NCI-H510A (cell line): ENCODE measurements at places on chromosomes 16 and 17.

- no peak for DNase-seq
Observed at GRCh38 chr16:72355561-72355960, 183.6 kb upstream of the PMFBP1 start.

DNA sequence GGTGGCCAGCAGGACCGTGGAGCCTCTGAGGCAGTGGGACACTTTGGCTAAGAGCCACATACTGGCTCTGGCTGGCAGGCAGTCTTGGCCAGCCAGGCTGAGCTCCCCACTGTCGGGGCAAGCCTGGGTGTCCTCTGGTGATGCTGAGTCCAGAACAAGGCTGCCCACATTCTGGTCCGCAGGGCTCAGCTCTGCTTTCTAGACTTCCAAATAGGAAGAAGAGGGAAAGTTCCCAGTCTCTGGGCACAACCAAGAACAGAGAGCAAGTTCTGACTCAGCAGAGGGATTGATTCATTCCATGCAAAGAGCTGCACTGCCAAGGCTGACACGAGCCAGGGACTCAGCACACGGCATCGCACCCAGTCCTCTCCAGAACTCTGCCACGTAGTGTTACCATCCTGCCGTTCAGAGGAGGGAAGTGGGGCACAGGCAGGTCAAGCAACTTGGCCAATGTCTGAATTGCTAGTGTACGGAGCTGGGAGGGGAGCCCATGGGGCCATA lies 58.9 kb downstream of the NOS2 start:
- DNase-seq: no peak

DNA sequence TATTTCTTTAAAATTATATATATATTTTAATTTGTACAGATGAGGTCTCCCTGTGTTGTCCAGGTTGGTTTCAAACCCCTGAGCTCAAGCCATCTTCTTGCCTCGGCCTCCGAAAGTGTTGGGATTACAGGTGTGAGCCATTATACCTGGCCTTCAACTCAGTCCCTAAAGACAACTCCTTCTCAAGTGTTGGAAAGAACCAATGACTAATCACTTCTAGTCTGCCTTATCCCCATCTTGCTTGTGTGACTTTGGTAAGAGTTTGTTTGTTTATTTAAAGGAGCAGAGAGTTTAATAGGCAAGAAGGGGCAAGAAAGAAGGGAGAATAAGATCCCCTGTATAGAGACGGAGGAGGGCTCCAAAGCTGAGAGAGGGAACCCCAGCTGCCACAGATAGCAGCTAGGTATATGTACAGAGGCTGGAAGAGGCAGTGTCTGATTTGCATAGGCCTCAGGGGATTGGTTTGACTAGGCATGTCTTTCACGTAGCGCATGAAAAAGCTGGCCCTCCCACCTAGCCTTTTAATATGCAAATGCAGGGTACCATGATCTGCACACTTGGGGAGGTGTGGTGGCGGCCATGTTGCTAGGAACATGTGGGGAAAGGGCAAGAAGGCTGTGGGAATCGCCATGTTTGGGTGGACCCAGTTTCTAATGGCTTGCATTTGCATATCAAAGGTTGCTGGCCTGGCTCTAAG lies 21.5 kb downstream of the ABCC1 start:
- no peak for DNase-seq

- peak; percentile 44 for DNase-seq
Observed at GRCh38 chr17:17836818-17837379, at the start of gene SREBF1. Gene SREBF1 (minus strand): TSS chr17:17836986. CDS start chr17:17836817, 169 bp downstream.

GRCh38 chr16:61944004-61944403 lies 92.2 kb downstream of the CDH8 start:
- DNase-seq: no peak

DNA sequence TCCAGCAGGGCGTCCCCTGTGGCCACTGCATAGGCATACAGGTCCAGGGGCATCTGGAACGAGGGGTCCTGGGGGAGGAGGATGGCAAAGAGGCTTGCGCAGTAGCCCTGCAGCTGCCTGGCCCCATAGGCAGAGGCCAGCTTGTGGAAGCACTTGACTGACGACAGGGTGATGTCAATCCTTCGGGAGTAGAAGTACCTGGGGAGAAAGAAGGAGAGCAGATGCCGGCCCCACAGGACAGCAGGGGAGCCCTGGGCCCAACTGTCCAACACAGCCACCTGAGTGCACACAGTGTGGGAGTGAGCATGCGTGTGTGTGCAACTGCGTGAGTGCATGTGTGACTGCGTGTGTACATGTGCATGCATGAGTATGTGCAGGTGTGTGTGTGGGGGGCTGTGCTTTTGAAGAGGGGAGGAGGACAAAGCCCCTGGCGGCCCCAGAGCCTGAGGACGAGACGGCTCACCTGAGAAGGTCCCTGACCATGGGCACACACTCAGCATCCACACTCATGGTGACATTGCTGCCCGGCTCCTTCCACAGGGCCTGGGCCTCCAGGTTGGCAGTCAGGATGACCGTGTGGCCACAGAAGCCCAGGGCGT lies 7.1 kb downstream of the LGALS3BP start:
- DNase-seq: no peak

DNA sequence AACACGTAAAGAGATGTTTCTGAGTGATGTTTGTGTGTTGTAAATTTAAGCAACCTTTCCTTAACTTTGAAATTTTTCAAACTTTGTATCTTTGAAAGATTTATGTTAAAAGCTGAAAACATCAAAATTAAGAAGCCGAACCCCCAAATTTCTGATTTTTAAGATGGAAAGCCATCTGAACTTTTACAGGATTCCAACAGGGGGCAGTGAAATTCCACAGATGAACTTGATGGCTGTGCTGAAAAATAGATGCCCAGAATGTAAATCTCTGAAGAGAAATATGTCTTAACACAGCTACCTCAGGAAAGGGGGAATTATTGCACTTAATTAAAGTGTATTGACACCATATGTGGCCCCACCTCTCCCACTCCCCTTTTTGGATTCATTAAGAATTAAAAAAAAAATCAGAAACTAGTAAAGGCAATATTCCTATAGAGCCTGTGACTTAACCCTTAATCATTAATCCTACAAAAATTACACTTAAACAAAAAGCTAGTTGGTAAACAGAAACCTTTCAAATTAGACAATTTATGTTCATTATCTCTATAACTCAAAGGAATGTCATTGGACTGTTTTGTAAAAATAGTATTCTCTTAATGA lies 597.9 kb downstream of the KCNJ2 start:
- no peak for DNase-seq

GRCh38 chr17:79201536-79202227 lies 127.1 kb downstream of the ENGASE start:
- DNase-seq: no peak

DNA sequence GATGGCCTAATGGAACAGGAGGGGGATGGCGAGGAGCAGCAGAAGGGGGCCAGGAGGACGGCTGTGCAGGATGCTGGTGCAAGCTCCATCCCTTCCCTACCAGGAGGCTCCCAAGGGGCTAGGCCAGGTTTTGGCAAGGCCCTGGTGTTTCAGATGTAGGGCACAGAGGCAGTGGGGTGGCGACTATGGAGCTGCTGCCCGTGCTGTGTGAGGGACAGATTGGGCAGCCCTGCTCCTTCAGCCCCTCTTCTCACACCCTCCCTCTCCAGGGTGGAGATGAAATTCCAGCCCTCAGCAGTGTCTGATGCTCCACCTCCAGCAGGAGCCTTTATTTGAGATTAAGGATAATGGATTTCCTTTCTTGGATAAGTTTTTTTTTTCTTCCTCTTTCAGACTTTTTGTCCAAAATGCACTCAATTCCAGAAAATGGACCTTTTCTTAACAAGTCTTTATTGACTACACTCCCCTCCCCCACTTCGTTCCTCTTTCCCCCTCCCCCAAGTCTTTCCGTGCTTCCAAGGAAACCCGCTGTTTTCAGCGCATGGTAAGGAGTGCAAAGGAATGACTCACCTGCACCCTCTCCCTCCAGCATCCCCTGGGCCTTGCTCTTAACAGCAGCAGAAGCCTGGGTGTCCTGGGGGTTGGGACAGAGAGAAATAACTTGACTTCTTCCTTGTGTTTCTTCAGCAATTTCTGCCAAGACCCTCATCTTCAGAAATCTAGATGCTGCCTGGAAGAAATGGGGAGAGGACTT lies 95.2 kb downstream of the CCDC182 start:
- DNase-seq: no peak

DNA sequence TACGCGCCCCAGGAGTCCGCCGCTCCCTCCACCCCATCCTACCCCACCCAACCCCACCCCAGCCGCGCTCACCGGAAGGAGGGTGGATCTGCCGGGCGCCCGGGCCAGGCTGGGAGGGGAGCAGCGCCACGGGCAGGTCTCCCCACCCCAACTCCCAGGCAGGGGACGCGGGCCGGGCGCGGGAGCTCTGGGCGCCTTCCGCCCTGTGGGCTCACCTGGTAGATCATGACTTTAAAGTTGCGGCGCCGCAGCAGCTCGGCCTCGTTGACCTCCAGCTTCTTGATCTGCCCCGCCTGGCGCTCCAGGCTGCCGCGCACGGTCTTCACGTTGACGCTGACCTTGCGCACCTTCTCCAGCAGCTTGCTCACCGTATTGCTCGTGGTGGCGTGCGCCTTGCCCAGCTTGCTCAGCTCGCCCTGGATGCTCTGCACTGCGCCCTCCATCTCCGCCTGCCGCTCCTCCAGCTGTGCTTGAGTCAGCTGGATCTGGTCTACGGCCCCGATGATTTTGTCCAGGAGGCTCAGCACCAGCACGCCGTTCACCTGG lies 571 bp downstream of the CAVIN1 start:
- no peak for DNase-seq

DNA sequence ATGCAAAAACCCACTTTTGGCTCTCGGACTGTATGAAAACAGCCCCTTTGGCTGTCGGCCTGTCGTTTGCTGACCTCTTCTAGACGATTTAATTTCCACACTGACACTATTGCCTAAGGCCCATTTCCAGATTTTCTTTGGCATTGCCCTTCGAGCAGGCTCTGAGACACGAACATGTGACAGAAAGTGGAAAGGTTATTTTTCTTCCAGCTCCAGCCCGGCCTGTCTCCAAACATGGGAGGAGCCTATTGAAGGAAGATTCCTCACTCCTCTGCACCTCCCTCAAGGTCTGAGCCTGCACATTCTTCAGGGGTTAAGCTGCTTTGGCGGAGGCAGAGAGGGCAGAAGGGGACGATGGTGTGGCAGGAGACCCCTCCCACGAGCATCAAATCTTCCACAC lies 85.9 kb upstream of the FOXF1 start:
- DNase-seq: no peak

- DNase-seq: peak; percentile 36
Observed at GRCh38 chr17:56779898-56780777, 53.6 kb downstream of the C17orf67 start.

- no peak for DNase-seq
Observed at GRCh38 chr16:5041600-5042133, 7.9 kb upstream of the NAGPA start.

DNA sequence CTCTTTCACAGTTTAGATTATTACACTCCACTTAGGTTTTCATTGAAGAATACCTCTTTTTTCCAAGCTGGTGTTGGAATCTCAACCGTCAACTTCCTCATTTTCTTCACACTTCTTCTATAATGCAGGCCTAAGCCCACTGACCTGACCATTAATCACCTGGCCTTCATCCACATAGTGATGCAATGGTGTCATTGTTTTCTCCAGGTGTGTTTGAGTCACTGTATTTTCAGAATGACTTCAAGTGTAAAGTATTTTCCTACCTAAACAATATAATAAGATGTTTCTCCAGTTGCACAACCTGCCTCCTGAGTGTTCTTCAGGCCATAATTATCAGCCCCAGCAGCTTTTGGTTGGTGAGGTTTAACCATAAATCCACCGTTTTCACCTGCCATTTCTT lies 1675.1 kb downstream of the TP53TG3F start:
- no peak for DNase-seq

DNA sequence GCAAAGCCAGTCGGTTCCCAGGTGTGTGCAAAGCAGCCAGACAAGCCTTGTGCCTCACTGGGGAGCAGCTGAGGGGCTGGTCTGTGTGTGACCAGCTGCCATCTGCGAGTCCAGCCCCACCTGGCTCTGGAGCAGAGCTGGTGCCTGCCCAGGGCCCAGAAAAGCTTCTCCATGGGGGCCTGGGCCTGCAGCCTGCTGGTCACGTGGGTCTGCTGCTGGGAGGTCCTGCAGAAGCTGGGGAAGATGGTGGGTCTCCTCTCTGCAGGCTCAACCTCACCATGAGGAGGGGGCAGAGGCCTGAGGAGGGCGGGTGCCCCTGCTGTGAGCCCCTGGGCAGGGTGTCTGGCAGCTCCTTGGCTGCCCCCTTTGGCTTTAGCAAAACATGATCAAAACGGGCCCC lies 71.9 kb downstream of the ENGASE start:
- no peak for DNase-seq

DNA sequence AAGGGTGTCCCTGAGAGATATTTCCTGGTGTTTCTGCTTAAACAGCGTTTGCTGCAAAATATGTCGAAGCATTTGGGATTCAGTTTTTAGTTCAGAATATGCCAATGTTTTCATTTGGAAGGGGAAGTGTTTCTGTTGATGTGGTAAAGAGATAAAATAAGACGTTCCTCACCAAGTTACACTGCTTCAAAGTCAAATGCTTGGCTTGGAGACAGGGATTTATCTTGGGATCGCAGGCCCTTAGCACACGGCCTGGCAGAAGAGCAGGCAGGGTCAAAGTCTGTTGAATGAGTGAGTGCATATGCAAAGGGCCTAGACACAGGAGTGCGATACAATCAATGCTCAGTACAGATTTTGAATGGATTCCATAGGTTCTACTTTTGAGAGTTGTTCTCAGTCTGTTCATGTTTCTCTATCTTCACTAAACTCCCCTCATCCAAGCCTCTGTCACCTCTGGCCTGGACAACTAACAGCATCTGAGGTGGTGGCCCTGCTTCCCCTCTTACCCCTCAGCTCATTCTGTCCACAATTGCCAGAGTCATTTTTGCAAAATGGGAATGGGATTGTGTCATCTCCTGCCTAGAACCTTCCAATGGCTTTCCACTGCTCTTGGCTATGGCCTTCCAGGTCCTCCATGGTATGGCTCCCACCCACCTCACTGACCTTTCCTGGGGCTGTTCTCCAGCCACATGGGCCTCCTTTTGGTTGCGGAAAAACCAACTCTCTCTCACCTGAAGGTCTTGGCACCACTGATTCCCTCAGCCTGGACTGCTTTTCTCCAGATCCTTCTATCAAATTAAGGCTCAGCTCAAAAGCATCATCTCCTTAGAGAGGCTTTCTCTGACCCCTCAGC lies 3.2 kb downstream of the DEXI start:
- no peak for DNase-seq

DNA sequence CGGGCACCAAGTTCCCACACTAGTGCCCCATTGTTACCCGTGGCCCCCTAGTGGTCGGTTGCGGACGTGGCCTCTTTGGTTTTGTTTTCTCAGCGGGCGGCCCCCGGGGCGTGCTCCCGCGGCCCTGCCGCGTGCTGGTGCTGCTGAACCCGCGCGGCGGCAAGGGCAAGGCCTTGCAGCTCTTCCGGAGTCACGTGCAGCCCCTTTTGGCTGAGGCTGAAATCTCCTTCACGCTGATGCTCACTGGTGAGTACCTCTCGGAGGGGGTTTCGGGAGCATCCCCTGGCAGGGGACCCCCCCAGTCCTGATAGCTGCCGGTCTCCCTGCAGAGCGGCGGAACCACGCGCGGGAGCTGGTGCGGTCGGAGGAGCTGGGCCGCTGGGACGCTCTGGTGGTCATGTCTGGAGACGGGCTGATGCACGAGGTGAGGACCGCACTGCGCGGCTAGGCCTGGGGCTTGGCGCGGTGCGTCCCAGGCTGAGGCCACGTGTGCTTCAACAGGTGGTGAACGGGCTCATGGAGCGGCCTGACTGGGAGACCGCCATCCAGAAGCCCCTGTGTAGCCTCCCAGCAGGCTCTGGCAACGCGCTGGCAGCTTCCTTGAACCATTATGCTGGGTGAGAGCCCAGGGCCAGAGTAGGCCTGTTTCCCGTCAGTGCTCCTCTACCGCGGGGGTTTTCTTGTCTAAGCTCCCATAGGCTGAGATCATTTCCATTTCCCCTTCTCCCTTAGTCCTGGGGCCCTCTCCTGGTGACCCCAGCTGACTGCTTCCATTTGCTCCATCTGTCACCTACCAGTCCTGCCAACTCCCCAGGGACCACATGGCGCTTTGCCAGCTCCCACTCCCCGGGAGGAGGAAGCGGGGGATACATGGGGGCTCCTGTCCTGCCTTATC lies 1.7 kb downstream of the SPHK1 start:
- DNase-seq: peak; percentile 45
